ENCODE measurements at places on chromosomes 16 and 17. TPM values are rescaled to one million over a fixed set of nuclear protein-coding genes. Genes with fewer than 3 reads are reported as not detected.

SLC38A10 gene
- 92.6 TPM for total RNA-seq

NPIPA2 gene
- total RNA-seq = 0.72 TPM

HDAC5 gene
- total RNA-seq = 85.4 TPM

PRSS22 gene
- not detected for total RNA-seq

AGRP gene
- not detected for total RNA-seq

CX3CL1 gene
- total RNA-seq = not detected

MARCHF10 gene
- total RNA-seq = under 0.01 TPM

MYL11 gene
- total RNA-seq = not detected
